Spinal cord (tissue), 10 donors: ENCODE measurements at places on chromosomes 16 and 17. TPM values are rescaled to one million over a fixed set of nuclear protein-coding genes. Genes with fewer than 3 reads are reported as not detected.

DNA sequence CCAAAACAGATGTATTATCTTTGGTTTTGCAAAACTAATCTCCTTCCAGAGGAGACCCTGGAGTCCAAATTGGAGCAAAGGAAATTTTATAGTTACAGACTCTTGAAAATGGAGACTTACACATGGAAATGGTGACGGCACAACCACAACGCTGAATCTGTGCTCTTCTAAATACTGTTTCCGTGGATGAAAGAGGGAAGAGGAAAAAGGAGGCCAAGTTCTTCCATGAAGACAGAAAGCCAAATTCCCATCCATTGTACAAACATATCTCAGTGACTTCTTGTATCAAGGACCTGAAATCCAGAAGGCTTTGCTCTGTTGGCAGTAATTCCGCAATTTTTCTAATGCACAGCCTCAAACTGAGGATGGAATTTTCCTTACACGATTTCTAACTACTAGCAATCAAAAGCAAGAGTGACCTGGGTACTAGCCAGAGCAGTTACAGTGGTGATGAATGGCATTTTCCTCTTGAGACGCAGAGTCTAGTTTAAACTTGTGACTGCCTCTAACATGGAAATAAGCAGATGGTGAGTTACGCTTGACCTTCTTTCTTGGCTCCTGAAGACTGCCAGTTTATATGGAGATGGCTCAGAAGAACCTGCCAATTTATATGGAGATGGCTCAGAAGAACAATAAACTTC lies 38.5 kb downstream of the VPS53 start:
- no peak for DNase-seq

DNA sequence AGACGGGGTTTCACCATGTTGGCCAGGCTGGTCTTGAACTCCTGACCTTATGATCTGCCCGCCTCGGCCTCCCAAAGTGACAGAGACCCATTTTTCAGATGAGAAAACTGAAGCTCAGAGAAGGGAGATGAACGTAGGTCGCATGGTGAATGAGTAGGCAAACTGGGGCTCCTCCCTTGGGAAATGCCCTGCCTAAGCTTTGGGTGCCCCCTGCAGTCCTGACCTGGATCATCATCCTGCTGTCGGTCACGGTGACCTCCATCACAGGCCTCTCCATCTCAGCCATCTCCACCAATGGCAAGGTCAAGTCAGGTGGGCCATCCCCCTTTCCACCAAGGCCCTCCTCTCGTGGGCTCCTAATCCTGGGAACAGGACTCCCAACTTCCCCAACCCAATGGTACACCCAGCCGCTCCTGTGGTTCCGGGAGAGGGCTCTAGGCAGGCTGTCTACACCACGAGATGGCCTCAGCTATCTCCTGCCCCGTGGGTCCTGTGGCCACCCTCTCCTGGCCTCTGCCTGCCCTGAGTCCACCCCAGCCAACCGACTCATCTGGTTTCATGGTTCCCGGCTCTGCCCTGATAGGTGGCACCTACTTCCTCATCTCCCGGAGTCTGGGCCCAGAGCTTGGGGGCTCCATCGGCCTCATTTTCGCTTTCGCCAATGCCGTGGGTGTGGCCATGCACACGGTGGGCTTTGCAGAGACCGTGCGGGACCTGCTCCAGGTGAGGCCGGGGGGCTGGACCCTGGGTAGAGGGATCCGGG lies 4.7 kb downstream of the SLC12A3 start:
- no peak for DNase-seq

- no peak for DNase-seq
Measured at GRCh38 chr16:5928476-5929065, 831.0 kb upstream of the EEF2KMT start.

DNA sequence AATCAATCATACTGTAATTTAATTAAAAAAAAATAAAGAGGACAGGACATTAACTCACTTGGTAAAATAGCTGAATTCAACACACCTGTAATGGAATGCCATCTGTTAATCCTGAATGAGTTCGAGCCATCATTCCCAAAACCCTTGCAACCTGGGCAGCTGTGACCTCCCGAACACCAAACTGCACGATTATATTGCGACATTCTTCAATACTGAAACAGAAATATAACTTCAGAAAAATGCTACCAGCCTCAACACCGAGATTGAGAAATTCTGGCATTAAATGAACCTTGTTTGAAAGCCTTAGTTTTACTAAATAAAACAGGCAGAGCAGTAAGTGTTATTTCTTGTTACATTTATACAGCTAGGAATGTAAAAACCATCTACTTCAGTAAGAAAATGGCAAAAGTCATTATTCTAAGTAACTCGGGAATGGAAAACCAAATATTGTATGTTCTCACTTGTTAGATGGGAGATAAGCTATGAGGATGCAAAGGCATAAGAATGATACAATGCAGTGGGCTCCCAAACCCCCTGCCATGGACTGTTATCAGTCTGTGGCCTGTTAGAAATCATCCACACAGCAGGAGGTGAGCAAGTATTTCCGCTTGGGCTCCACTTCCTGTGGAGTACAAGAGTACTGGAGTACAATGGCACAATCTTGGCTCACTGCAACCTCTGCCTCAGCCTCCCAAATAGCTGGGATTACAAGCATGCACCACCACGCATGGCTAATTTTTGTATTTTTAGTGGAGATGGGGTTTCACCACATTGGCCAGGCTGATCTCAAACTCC lies 46.5 kb downstream of the CNOT1 start:
- DNase-seq, result no peak

DNA sequence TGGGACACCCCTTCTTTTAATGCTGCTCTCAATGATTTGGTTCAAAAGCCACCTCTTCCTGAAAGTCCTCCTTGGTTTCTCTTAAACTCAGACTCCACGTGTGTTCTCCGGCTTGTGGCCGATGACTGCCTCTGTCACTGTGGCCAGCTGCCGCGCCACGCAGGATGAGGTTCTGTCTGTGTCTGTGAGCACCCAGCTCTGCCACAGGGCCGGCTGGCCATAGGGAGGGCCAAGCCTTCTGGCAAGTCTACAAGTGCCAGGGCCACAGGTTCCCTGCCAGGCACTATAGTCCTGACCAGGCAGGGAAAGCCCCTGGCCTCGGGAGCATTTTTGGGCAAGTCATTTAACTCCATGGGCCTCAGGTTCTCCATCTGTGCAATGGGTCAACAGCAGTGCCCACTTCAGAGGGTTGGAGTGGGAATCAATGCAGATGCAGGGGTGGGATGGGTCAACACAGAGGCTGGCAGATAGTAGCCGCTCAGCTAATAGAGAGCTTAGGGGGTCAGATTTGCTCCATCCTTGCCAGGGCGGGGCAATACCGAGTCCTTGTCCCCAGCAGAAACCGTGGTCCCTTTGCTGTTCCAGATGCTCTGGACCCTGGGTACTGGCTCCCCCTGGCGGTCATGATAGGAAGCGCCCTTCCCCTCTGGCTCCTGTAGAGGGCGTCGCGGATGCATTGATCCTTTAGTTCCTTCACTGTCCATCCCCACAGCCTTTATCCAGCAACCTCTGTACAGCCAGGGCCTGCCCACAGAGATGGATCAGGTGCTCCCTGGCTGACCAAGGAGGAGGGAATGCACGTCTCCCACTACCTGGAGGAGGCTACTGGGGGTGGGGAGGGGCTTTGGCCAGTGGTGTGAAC lies 19.3 kb upstream of the ADGRG3 start:
- DNase-seq, result no peak

- DNase-seq, result no peak
Measured at GRCh38 chr16:87845213-87845612, 24.1 kb downstream of the SLC7A5 start.

DNA sequence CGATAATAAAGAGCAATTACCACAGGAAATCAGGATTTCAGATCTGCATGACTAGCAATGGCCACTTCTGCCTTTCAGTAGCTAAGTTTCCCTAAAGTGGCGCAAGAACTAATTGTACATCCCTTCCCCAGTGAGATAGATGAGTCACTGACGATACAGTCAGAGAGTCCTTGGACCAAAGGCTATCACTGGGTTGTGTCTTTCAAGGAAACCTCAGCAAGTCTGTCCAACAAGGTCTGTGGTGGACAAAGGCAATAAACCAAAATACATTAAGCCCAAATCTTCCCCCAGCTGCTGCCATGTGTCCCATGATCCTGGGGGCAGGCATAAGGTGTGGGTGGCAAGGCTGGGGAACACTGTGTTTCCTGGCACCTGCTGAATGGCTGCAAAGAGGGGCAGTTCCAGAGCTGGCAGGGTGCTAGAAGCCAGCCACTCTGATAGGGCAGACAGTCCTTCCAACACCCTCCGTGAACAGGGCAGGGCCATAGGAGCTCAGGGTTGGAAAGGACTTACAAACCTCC lies 20.5 kb upstream of the MTMR4 start:
- no peak for DNase-seq

Gene CLEC3A
- 0.30 TPM for total RNA-seq

DNA sequence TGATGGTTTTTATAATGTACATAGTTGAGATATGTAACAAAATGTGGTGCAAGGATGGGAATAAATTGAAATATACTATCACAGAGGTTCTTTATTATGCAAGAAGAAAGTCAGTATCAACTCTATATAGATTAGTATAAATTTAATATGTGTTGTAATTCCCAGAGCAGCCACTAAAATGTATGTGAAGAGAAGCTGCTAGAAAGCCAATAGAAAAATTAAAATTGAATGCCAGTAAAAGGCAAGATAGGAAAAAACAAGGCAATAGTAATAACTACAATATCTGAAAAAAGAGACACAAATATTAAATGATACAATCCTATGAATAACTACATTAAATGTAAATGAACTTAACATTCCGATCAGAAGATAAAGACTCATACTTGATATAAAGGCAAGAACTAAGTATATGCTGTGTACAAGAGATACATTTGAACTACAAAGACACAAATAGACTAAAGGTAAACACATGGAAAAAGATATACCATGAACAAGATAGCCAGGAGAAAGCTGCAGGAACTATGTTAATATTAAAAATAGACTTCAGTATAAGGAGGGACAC lies 92.0 kb downstream of the ABCA8 start:
- no peak for DNase-seq

- no peak for DNase-seq
Measured at GRCh38 chr17:48722915-48723422, at the start of gene PRAC2. TSS of gene PRAC2 (plus strand) at chr17:48723185. CDS start at chr17:48724411, 1,226 bp downstream.
